A172 (cell line): ENCODE measurements at places on chromosomes 4 and X. TPM values are rescaled to one million over a fixed set of nuclear protein-coding genes. Genes with fewer than 3 reads are reported as not detected.

Gene MAP7D2
- total RNA-seq, result 0.03 TPM in 1 of 2 replicates, not detected in the other

Gene IL9R
- total RNA-seq, result 0.14 TPM in 1 of 2 replicates, not detected in the other

Gene POU3F4
- not detected in 2 replicates for total RNA-seq

Gene TMPRSS11D
- total RNA-seq, result not detected in 2 replicates

Gene ABCG2
- 0.96 and 2.1 TPM in 2 replicates for total RNA-seq

Gene FGG
- not detected in 2 replicates for total RNA-seq

Gene FAM9C
- total RNA-seq, result not detected in 2 replicates

Gene GPRIN3
- total RNA-seq, result 0.41 and 0.79 TPM in 2 replicates

Gene ANKRD50
- total RNA-seq, result 28.5 and 33.0 TPM in 2 replicates

Gene TMEM144
- total RNA-seq, result 5.4 and 7.4 TPM in 2 replicates

Gene TKTL1
- total RNA-seq, result not detected in 2 replicates

Gene SMR3B
- total RNA-seq, result not detected in 2 replicates

Gene ARHGAP4
- total RNA-seq, result 1.3 and 5.3 TPM in 2 replicates
